ENCODE measurements at places on chromosomes 7 and 10.

GRCh38 chr7:131326576-131326975 lies 1.1 kb upstream of the MKLN1 start:
- no peak for DNase-seq

DNA sequence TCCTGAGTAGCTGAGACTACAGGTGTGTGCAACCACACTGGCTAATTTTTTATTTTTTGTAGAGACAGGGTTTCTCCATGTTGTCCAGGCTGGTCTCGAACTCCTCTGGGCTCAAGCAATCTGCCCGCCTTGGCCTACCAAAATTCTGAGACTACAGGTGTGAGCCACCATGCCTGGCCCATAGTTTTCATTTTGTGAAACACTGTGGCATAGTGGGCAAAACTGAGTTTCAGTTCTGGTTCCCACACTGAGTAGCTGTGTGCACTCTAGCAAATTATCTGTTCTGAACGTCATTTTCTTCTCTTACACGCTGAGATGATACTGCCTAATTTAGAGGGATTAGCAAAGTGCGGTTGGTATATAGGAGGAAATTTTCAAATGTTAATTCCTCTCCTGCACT lies 13.5 kb downstream of the ATP5MK start:
- DNase-seq: no peak

GRCh38 chr10:80174641-80175395 lies 30.5 kb downstream of the ANXA11 start:
- no peak for DNase-seq

DNA sequence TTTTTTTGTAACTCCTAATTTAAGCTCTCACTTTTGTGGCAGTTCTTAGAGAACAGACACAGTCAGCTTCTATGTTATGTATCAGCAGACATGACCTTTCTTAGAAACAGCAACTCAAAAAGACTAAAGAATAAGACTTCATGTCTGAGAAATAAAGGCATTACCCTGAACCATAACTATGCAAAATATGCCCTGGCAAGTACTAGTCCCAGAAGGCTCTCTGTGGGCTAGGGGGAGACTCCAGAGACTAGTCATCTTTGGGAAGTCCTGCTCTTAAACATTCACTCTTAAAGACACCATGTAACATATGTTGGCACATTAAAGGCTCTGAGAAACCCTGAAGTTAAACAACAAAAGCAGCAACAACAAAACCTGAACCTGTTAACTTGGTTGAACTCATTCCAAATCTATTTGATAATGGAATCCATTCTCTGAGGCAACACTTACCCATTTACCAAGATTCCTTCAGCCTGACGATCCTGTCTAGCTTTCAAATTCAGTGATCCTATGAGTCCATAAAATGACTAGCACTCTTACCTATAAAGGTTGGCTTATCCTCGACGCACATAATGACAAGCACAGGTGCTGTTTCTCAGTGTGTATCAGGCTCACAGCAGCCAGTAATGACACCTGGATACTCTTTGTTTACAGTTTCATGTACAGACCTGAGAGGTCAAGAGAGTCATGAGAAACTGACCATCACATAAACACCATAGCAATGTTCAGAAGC lies 62.3 kb downstream of the OSBPL3 start:
- DNase-seq: no peak

DNA sequence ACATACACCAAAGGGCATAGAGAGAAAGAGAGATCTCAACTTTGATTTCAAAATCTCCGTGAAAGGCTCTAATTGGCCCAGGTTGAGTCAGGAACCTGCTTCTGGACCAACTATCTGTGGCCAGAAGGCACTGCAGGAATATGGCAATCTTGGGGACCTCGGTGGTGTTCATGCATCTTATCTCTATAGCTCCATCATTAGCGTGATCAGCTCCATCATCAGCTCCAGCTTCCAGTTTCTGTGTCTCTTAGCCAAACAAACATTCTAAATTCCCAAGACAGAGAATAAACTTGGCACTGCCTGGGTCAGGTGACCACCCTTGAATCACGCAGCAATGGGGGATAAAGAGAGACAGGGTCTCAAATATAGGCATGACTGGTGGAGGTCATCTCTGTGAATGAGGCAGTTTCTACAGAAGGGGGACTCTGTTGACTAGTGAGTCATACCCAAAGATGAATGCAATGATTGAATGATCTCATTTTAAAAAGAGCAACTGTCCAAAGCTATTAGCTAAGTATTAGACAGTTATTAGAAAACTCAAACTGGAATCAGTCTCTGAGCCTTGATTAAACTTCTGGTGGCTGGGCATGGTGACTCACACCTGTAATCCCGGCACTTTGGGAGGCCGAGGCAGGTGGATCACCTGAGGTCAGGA lies 5.4 kb upstream of the NRF1 start:
- no peak for DNase-seq

DNA sequence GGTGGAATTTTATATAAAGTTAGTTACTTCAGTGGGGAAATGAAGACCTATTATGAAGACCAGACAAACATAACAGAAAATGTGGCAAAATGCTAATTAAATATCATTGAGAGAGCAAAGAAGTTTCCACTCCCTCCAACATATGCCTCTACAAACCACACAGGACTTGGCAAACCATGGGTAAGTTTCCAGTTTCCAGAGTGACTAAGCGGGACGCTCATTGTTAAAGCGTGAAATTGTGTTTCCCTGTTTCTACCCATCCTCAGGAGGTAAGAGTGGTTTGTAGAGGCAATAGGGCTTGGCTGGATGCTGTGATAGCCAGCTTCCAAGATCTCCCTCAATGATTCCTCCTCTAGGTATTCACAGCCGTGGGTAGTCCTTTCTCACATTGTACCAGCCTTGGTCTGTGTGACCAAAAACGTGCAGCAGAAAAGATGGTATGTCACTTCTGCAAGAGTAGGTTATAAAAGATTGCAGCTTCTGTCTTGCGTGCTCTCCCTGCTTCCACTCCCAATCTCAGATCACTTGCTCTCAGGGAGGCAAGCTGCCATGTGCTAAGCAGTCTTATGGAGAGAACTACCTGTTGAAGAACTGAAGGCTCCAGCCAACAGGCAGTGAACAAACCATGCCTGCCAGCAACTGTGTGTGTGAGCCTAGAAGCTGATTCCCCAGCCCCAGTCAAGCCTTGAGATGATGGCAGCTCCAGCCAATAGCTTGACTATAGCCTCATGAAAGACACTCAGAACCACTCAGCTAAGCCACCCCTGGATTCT lies 35.7 kb downstream of the CBX3 start:
- DNase-seq: no peak

DNA sequence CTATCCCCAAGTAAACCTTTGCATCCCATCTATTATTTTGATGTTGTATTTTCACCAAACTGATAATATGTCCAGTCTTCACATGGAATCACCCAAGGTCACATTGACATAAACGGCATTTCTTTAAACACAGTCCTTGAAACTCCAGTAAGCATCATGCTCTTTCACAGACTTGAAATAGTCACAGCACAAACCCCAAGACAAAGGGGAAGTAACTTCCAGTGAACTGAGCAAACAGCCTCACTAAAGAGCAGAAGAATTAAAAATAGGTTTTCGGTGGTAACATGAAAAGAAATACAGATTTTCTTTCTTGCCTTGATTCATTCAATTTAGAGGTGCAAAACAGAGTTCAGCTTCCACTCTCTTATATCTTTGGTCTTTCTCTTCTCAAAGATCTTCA lies 253.7 kb downstream of the SFMBT2 start:
- no peak for DNase-seq

DNA sequence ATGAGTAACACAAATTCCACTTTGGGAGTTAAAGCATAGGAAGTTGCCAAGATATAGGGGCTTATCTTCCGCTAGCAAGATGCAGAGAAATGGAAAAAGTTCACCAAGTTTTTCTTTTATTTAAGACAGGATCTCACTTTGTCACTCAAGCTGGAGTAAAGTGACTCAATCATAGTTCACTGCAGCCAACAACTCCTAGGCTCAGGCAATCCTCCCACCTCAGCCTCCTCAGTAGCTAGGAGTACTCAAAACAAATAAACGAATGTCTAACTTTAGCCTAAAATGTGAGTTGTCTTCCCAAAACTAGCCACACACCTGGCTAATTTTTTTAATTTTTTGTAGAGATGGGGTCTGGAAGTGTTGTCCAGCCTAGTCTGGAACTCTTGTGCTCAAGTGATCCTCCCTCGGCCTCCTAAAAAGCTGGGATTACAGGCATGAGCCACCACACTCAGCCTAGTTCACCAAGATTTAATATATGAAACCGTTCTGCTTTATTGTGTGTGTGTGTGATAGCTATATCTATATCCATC lies 9.9 kb downstream of the VIM start:
- no peak for DNase-seq

- DNase-seq: no peak
Measured at GRCh38 chr10:103506061-103506460, 12.6 kb downstream of the NEURL1 start.

DNA sequence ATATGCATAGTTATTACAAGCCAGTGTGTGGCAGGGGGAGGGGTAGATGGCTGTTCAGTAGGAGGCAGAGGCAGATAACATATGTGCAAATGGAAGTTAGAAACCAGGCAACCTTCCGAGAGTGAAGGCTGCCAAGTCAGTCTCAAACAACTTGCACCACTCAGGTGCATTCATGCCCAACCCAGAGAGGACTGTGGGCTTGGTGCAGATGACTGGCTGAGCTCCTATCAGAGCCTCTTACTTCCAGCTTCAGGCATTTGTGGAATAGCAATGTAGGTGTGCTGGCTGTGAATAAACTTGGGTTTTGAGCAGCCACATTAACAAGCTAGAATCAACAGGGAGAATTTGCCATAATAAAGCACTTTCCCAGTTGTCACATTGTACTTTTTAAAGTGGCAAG lies 789.8 kb downstream of the PHTF2 start:
- peak; percentile 90 for DNase-seq

DNA sequence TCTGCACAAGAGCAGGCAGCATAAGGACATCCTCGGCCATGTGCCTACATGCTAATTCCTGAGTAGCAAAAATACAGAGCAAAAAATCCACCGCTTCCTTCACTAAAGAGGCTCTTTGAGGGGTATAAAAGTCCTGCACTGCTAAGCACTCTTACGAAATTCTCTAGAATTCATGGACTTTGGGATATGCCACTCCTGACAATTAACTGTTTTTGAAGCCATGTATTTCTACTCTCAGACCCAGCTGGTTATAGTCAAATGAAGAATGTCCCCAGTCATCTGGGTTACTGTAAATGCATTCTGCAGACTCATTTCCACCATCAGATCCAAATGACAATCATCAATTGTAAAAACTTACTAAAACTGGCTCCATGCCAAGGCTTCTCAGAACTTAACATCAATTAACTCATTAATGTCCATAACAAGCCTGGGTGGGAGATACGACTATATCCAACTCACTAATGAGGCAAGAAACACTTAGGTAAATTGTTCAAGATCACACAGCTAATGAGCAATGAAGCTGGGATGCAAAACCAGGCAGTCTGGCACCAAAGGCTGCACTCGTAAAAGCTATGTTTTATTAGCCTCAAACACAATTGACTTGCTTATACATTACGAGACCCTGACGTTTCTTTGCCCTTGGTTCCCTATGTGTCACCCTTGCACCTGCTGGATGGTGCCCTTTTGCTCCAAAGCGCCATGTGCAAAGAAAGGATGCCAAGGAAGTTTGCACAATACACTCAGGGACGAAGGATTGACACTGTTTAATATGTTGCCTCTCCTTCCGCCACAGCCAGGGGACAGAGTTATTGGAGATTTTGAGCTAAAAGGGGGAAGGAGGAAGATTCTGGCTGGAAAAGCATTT lies 250.4 kb downstream of the ELMO1 start:
- peak; percentile 57 for DNase-seq

DNA sequence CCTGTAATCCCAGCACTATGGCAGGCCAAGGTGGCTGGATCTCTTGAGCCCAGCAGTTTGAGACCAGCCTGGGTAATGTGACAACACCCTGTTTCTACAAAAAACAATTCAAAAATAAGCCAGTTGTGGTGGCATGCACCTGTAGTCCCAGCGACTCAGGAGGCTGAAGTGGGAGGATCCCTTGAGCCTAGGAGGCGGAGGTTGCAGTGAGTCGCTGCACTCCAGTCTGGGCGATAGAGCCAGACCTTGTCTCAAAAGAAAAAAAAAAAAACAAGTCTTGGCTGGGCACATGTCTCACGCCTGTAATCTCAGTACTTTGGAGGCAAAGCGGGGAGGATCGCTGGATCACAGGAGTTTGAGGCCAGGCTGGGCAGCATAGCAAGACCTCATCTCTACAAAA lies 74.6 kb upstream of the PDSS1 start:
- no peak for DNase-seq

- no peak for DNase-seq
Measured at GRCh38 chr7:44292876-44293560, 32.4 kb downstream of the CAMK2B start.

- DNase-seq: no peak
Measured at GRCh38 chr7:95066737-95067530, 159.5 kb downstream of the PPP1R9A start.

DNA sequence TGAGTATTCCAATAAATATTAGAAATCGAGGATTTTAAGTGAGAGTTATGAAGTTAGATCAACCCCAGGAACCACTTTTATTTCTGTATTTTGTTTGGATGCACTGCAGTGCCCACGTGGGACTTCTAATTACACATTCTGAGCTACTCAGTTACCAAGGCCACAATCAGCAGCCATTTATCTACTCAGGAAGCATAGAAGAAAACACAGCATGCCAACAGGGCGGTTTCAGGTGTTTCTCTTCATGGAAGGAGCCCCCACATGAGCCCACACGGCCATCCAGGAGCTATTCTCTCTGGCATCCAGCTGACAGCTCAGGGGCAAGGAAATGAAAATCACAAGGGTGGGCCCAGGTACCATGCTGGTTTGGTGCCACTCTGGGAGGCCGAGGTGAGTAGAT lies 266.5 kb upstream of the MKLN1 start:
- DNase-seq: peak; percentile 48

DNA sequence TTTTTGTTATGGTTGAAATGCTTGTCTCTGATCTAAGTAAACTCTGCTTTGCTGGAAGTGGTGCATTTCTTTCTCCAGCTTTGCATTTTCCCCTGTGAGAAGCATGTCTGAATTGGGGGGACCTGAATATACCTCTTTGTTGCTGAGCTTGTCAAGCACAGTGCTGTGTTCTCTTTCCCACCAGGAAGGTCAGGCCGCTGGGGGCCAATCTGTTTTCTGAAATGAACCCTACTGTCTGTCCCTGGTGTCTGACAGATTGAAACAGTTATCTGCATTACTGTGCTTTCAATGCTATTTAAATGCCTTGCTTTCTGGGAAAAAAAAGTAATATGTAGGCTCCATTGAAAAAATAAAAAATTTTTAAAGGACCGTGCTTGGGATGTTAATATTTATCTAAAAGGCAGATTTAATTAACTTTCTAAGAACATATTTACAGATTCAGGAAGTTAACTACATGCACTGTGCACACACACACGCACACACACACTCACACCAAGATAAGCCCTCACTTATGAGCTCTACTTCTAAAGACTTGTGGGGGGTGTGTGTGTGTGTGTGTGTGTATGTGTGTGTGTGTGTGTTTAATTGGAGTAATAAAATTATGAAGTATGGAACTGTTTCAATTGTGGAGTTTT lies 127.0 kb upstream of the FZD1 start:
- DNase-seq: no peak

DNA sequence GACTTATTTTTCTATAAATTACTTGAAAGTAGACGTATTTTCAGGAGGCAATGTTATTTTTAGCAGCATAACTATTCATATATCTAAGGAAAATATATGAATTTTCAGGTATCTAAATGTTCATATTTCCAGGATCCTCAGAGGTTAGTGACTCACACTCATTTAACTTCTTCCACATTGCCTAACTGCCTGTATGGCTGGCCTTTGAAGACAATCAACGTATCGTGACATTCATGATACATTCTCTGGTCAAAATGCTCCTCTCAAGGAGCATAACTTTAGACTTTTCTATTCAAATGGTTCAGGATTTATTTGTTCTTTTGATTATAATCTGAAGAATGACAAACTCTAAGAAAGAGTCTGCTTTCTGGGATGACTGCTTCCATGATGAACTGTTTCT lies 89.3 kb downstream of the SEMA3C start:
- no peak for DNase-seq
